ENCODE measurements at places on chromosomes 5 and 9. TPM values are rescaled to one million over a fixed set of nuclear protein-coding genes. Genes with fewer than 3 reads are reported as not detected.

Gene ITK
- total RNA-seq = 1.3 TPM

Gene CAMK4
- 0.66 TPM for total RNA-seq

Gene TPM2
- total RNA-seq = 254 TPM

DNA sequence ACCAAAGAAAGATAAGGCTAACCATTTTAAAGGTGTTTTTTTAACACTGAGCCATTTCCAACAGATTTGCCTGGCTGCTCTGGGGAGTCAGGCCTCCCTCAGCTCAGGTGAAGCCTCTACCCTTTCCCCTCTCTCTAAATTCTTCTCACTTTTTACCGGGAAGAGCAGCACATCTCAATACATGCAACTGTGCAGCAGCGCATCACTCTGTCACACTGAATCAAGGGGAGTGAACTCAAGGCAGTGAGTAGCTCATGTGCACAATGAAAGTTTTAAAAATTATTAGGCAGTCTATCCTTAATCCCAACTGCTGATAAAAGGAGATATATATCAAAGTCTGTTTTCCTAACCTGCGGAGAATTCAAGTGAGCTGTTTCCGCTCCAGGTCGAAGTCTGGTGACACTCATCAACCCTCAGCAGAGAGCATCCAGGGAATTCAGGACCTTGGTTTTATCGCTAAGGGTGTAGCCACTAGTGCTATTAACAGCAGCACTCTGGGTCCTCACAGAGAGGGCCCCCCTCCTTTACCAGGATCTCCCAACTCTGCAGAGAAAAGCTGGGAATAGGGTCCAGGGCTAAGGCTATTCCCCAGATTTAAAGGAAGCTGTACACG lies 1.0 kb downstream of the CEMIP2 start:
- H3K36me3 ChIP-seq = no peaks in the 10 kb centered on the region
- H3K4me1 ChIP-seq = no peaks in the 10 kb centered on the region
- no peaks in the 10 kb centered on the region for H3K27me3 ChIP-seq
- peak overlapping the region; percentile 82 for H3K4me3 ChIP-seq
- peak overlapping the region; percentile 93 for H3K27ac ChIP-seq

- peak overlapping the region; percentile 59 for H3K27ac ChIP-seq
- H3K27me3 ChIP-seq = no peaks in the 10 kb centered on the region
- H3K4me3 ChIP-seq = no peak overlapping the region
- peaks cover 9% of the 10 kb centered on the region for H3K4me1 ChIP-seq
- DNase-seq = peak; percentile 69
Observed at GRCh38 chr5:133952729-133953567, 15.5 kb downstream of the C5orf15 start.

GRCh38 chr5:96121364-96121763 lies 159.7 kb upstream of the ELL2 start:
- H3K36me3 ChIP-seq = no peaks in the 10 kb centered on the region
- no peaks in the 10 kb centered on the region for H3K27me3 ChIP-seq

DNA sequence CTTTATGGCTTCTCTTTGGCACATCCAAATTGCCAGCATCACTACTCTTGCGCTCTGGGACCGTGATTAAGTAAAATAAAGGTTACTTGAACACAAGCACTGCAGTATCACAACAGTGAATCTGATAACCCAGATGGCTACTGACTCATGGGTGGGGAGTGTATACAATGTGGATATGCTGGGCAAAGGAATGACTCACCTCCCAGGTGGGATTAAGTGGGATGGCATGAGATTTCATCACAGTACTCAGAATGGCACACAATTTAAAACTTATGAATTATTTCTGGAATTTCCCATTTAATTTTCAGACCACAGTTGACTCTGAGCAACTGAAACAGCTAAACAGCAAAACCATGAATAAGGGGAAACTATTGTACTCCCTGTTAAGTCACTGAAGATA lies 4.3 kb downstream of the GFM2 start:
- peaks cover 4% of the 10 kb centered on the region for H3K36me3 ChIP-seq
- H3K4me3 ChIP-seq = no peak overlapping the region
- H3K4me1 ChIP-seq = peaks cover 14% of the 10 kb centered on the region
- DNase-seq = no peak
- no peaks in the 10 kb centered on the region for H3K27me3 ChIP-seq

DNA sequence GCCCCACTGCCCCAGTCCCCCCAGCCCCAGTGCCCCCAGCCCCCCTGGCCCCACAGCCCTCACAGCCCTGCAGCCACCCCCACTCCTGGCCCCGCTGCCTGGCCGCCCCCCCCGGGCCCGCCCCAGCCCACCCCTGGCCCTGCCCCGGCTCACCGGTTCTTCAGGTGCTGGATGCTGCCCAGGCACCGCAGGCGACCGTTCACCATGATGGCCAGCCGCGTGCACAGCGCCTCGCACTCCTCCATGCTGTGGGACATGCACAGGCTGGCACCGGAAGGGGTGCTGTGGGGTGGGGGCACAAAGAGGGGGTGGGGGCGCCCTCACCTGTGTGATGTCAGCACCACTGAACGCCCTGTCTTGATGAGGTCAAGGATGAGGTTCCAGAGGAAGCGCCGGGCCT lies 12.8 kb upstream of the CLIC3 start:
- H3K27ac ChIP-seq = no peak overlapping the region
- DNase-seq = no peak
- H3K27me3 ChIP-seq = no peaks in the 10 kb centered on the region
- H3K4me1 ChIP-seq = peaks cover 27% of the 10 kb centered on the region
- no peak overlapping the region for H3K4me3 ChIP-seq
